Cortex of kidney (tissue), 1 donor: ENCODE measurements at places on chromosomes 7 and 10.

DNA sequence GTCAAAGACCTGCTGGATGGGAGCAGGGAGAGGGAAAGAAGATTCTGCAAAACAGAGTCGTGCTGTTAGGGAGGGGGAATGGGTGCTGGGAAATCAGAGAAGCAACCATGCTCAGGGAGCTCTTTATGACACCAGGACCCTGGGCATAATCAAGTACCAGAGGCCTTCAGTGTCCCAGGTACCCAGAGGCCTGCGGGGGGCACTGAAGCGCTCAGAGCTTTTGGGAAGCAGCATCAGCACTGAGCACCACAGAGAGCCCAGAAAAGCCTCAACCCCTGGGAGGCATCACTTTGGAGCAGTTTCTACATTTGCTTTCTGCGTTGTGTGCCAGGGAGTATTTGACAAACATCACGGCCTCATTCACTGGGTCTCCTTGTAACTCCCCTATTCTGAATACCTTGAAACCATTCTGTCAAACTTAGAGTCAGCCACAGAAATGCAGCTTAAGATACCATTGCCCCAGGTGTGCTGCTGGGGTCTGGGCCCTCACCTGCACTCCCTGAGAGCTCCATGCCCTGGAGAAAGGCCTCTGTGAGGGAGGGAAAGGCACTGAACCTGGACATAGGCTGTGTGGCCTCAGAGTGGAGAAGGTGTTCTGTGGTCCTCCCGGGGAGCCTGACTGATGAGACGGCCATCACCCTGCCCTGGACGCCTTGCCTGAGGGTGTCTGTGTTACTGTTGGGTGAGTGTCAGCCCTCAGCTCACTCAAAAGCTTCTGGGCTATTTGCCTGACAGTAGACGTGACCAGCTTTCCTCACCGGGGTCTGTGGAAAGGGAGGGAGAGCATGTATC, 37.1 kb downstream of the CXCL12 start:
- no peak for DNase-seq

DNA sequence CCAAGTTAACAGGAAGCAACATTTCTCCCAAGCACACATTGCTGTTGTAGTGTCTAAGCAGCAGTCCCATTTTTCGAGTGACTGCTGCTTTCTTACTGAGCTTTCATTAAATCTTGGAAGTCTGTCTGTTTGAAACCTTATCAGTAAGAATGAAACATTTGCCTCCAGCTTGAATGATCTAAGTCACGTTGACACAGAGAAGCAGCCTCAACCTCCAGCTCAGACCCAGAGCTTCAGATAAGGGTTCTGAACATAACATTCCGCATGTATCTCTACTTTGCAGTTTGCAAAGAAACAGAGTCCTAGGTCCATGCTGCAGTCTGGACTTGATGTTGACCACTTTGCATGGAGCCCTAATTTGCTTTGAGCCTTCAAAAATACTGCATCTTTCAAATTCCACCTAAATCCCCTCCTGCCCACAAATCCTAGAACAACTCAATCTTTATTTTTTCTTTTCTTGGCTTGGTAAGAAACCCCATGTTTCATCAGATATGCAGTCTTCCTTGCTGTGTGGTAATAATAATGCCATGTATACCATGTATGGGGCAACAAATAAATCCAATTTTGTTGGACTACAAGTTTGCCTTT, 698.7 kb upstream of the IGFBP3 start:
- no peak for DNase-seq

GRCh38 chr7:48548667-48549066, 375.7 kb upstream of the CDC14C start:
- DNase-seq, result no peak

DNA sequence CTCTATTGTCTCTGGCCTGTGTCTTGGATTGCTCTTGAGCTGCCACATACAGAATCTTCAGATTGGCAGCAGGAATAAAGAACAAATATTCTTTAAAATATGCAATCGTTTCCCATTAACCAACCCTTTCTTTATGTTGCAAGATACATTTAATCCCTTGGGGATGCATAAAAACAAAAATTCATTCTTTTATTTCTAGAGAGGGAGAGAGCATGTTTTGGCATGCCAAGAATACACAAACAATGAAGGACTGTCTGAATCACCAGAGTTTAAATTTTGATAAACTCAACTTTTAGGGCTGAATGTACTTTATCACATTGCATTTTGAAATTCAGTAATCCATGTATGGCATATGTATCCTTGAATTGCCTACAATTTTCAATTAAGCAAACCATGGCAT, 154.3 kb upstream of the SEMA3D start:
- no peak for DNase-seq

DNA sequence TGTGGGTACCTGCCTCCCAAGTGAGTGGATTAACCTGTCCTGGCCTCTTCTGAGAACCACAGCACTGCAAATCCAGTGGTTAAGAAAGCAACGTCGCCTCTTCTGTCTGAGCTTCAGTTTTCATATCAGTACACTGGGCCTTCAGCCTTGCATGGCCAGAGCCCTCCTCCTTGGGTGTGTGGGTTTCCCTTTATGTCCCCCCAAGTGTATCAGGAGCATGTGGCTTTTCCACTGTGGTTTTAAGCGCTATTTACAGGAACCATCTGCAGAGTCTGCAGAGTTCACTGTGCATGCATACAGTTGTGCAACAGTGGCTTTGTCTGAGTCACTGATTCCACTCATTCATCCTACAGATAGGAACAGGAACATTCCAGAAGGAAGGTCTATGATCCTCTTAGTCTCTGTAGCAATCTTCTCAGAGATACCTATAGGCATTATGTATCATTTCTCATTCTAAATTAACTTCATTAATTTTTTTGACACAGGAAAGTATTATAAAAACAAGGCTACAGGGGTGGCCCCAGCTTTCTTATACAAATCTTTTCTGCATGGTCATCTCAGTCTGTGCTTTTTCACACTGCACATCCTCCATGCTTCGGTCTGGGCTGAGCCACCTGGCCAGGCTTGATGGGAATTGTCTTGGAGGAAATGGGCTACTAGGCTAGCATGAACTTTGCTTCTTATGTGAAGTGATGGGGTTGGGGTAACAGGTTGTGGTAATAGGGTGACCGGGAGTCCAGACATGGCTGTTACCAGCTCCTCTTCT, 17.1 kb downstream of the MBL2 start:
- DNase-seq, result no peak

- no peak for DNase-seq
Observed at GRCh38 chr7:30468041-30468440, 10.5 kb downstream of the NOD1 start.

DNA sequence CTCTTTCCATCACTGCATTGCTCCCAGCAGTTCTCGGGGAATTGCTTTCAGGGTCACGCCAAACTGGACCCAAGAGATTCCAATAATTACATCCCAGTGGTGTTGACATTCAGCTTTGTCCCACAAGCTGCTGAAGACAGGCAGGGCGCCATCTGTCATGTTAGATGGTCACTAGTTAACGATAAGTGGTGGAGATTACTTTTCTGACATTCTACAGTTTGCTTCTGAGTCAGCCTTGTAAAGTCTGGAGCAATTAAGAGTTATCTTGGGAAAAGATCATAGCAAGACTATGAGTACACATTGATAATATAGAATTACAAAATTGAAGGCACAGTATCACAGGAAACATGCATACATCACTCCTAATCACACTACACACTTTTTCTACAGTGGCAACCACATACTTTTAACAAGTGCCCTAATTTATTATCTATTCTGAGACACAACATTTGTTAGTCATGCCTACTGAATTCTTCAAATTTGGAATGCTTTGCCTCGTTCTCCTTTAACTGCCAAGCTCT, 41.9 kb downstream of the SEMA3C start:
- DNase-seq, result no peak

DNA sequence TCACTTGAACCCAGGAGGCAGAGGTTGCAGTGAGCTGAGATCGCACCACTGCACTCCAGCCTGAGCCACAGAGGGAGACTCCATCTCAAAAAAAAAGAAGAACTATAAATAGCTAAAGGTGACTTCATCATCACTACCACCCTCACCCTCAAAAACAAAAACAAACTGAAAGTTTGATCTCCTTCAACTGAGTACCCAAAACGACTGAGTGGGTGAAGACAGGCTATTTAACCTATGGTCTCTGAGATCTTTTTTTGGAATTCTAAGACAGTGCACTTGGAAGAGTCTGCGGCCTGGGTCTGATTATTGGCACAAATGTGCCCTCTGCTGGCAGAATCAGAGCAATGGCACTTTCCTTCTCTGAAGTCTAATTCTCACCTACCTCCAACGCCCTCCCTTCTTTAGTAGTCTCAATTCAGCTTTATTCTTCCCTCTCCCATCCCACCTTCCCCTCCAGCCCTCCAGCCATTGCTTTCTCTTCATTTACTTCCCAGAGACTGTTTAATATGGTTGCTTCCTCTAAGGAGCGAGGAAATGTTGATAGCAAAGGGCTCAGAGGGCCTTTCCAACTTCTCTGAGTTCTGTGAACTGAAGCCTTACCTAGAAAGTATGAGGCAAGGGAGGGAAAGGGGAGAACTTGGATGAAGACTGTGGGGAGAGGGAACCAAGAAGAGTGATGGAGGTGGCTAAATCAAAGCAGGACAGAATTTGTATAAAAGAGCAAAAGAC, 2.9 kb upstream of the MYOZ1 start:
- DNase-seq, result no peak

DNA sequence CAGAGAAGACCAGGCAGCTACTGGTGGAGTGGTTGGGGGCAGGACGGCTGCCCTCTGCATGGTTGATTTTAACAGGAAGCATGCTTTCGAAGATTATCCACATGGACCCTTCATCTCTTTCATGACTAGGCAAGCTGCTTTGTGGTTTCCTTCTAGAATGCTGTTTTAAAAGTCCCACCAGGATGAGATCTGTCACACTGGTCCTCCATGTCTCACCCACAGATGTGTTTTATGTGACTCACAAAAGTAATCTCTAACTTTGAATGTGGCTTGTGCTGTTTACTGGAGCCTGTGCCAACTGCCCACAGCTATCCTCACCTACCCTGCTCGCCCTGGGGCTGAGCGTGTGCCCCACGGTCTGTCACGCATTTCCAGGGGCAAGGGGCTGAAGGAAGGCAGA, 188.8 kb downstream of the GFRA1 start:
- no peak for DNase-seq

- DNase-seq, result no peak
Observed at GRCh38 chr7:15686957-15687545, 568 bp upstream of the MEOX2 start.

- DNase-seq, result no peak
Observed at GRCh38 chr7:14934839-14935238, 32.3 kb upstream of the DGKB start.

DNA sequence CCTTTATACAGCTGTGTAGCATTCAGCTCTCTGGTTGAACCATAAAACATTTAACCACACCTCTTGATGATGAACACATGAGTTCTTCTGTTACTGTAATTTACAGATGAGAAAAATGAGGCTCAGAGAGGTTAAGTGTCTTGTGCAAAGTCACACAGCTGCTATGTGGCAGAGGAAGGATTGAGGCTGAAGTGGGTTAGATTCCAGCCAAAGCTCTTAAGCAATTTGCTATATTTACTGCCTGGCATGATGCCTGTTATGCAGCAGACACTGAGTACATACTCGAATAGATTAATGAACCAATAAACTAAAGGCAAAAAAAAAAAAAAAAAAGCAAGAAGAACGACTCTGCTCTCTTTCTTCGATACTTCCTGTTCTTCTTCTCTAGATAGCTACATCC, 35.7 kb downstream of the GFRA1 start:
- DNase-seq, result no peak

GRCh38 chr10:100654782-100655325, 90.5 kb upstream of the PAX2 start:
- no peak for DNase-seq

DNA sequence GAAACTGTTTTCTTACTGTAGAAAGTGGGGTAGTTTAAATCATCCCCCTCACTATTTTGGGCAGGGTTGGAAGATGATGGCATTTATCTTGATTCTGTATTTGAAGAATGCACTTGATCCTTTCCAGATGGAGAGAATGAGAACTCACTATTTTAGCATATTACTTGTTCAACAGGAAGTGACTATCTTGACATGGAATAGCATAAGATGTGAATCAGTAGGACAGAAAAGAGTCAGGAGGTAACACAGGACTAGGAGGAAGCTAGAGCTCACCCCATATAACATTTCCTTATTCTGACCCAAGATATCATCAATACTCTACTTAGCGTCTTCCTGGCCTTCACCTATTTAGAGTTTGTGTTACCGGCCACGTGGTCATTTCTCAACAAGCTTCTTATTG, 400.2 kb downstream of the PHTF2 start:
- DNase-seq, result no peak

DNA sequence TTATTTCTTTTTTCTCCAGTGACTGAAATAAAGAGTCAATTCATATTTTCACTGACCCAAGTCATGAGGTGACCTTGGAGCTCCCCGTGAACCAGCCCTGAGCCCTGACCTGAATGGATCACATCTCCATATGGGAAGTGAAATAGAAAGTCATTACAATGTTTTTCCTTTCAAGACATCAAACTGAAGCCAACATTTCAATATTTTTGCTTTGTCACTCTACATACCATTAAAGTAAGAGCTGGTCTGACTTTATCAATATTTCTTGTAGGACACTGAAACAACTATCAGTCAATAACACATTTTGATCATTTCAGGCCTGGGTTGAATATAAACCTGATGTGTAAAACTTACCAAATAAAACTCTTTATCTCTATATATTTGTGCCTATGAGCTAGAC, 249.8 kb upstream of the PHF14 start:
- DNase-seq, result no peak

GRCh38 chr10:123897146-123897545, 5.5 kb upstream of the CPXM2 start:
- no peak for DNase-seq

GRCh38 chr7:94364816-94365215, 29.9 kb upstream of the COL1A2 start:
- no peak for DNase-seq

DNA sequence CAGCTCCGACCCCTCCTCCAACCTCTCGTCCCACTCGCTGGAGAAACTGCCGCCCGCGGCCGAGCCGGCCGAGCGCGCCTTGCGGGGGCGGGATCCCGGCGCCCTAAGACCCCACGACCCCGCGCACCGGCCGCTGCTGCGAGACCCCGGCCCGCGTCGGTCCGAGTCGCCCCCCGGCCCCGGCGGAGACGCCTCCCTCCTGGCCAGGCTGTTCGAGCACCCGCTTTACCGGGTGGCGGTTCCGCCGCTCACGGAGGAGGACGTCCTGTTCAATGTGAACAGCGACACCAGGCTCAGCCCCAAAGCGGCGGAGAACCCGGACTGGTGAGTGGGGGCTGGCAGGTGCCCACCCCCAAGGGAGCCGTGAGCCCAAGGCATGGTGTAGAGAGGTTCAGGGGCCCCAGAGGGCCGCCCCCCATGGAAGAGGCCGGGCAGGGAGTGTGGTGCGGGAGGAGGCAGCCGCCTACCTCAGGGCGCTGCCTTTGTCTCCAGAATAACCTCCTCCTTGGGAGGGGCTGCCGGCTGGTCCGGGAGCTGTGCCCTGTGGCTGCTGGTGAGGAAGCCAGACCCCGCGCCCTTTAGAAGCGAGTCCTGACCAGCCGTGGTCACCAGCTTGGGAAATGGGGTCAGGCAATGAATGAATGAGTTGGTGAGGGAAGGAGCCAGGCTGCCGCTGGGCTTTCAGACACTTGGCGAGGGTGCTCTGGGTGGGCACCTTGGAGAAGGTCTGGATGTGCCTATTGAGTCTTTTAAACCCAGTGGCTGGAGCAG, 1.3 kb downstream of the FAM20C start:
- DNase-seq, result no peak

- DNase-seq, result no peak
Observed at GRCh38 chr7:157096286-157097055, 42.3 kb upstream of the UBE3C start.
